Pancreas (tissue), 10 donors: ENCODE measurements at places on chromosomes 6 and 20.

GRCh38 chr20:16816192-16816591 lies 68.0 kb downstream of the OTOR start:
- no peak for DNase-seq

DNA sequence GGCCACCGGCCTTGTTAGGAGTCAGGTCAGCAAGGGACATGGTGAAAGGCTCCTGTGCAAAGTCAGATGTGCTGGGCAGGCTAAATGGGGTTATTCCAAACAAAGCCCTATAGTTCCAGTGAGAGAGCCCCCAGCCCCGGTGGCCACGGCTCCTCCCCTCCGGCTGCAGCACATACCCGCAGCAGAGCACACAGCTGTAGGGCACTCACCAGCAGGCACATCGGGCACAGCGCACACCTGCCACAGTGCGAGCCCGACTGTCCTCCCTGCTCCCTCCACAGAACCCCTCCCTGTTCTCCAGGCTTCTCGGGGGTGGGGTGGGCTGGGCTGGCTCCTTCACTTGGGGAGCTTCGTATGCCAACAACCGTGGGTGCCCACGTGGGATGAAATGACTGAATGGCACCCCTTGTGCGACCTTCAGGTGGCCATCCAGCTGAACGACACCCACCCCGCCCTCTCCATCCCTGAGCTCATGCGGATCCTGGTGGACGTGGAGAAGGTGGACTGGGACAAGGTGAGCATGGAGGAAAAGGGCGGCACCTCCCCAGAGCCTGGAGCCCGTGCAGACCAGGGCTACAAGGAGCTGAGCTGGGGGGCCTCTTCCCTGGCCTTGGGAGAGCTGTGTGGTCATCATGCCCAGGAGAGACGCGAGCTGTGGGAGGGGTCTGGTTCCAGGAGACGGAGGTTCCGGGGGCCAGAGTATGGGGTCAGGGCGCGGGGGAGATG lies 30.9 kb downstream of the PYGB start:
- peak; percentile 9 for DNase-seq

DNA sequence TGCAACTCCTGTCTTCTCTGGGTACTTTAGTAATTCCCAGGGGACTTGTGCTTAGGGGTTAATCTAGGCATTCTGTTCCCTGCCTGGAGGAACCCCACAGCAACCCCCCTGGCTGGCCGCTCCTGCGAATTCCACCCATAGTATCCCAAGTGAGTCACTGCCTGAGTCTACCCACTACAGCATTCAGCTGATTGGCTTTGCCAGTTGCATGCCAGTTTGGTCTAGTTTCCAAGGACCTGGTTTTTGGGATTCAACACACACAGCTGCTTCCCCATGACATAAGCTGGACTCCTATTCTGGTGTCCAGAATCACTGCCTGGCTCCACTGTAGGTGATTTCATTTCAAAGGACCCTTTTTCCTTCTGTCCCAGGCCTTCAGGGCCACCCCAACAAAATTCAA lies 40.3 kb downstream of the PLCG1 start:
- no peak for DNase-seq

- DNase-seq = no peak
These were observed 118.6 kb upstream of the ADGRF1 start for GRCh38 chr6:47160702-47161101.

DNA sequence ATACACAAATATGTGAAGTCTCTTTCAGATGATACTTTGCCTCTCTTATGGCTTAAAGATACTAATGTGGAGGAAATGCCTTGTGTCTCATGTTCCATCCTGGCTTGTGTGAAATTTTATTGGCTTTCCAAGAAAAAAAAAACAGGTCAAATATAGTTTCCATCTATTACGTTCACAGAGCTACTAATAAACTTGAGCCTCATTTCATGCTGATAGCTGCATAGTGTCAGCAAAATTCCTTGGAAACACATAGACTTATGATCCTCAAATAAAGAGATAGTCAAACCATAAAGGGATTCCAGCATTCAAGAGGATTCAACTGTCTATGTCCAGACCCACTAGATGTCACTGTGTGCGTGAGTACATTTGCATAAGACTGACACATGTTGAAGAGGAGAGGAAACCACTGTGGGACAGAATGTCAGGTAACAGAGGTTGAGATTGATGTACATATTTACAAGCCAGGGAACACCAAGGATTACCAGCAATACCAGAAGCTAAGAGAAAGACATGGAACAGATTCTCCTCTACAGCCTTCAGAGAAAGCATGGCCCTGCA lies 266.6 kb downstream of the COL12A1 start:
- DNase-seq = no peak

DNA sequence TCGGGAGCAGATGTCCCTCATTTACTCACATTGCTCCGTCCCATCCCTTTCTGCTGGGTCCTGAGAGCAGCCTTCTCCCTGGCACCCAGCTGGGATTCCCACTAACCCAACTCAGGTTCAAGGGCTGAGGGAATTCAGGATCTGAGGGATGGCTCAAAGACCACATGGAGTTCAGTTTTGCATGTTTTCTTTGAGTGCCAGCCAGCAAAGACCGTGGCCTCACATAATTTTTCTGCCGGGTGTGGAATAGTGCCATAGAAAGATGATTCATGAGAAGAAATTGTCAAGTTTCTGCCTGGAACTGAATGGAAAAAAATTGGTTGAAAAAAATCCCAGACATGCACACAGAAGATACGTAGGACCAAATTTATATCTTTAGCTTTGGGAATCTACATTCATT lies 168.6 kb downstream of the CD83 start:
- no peak for DNase-seq

- no peak for DNase-seq
These were observed 149.0 kb upstream of the SNX9 start for GRCh38 chr6:157674061-157674460.

- peak; percentile 41 for DNase-seq
These were observed 43.7 kb downstream of the DSTN start for GRCh38 chr20:17613328-17614175.

DNA sequence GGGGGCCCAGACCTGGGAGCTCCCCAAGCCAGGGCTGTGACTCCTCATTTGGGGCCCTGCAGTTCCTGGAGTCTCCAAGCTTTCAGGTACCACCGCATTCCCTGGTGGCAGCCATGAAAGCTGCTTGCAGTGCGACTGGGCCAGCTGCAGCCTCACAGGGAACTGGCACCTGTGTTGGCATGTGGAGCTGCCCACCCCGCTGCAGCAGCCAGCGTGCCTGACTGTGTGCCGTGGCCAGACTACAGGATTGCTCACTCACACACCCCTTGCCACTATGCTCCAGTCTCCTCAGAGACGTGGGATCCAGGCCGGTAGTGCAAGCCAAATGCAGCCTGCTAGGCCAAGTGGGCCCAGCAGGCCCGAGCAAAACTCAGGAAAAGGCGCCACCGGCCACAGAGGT lies 450.7 kb downstream of the COL12A1 start:
- DNase-seq = no peak

GRCh38 chr20:48259456-48259855 lies 474.2 kb upstream of the SULF2 start:
- no peak for DNase-seq

DNA sequence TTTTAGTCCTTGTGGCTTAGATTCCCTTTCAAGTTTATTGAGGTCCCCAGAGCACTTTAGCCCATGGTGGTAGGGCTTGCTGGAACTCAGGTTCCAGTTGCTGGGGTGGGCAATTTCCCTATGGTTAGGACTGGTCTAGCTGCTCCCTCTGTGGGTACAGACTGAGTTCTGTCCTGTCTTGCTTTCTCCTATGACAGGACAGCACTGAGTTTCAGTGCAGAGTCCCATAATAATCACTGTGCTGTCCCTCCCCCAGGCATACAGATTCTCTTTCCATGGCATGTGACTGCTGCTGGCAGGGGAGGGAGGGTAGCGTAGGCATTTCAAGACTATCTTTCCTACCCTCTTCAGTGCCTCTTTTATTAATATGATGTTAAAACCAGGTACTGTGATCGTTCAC lies 17.1 kb upstream of the ERVFRD-1 start:
- no peak for DNase-seq
